Lung (tissue), 17 donors: ENCODE measurements at places on chromosomes 3 and 15. TPM values are rescaled to one million over a fixed set of nuclear protein-coding genes. Genes with fewer than 3 reads are reported as not detected.
A peak's percentile ranks its signal among the peaks of the same experiment; 100 is the strongest.

DNA sequence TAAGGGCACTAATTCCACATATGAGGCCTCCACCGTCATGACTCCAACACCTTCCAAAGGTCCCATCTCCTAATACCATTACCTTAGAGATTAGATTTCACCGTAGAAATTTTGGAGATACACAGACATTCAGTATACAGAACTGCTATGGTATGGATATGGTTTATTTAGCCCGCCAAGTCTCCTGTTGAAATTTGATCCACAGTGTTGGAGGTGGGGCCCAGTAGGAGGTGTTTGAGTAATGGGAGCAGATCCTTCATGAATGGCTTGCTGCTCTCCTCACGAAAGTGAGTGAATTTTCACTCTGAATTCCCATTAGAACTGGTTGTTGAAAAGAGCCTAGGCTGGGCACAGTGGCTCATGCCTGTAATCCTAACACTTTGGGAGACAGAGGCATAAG is 7.4 kb downstream of the MKRN3 start:
- H3K27me3 ChIP-seq, result no peaks in the 10 kb centered on the region
- no peak overlapping the region for H3K27ac ChIP-seq
- no peak for DNase-seq
- no peaks in the 10 kb centered on the region for H3K36me3 ChIP-seq
- H3K4me3 ChIP-seq, result no peak overlapping the region
- no peaks in the 10 kb centered on the region for H3K4me1 ChIP-seq

GRCh38 chr3:13548696-13549622 is at the start of gene FBLN2:
Gene FBLN2, plus strand, starts transcription at chr3:13549125. Its CDS starts 21,231 bp downstream, at chr3:13570356.
- peak; percentile 67 for DNase-seq
- no peak within 1 kb of the TSS for H3K4me3 ChIP-seq
- no peaks in the 10 kb centered on the region for H3K27me3 ChIP-seq
- H3K4me1 ChIP-seq, result no peaks in the 10 kb centered on the region
- no peak within 1 kb of the TSS for H3K27ac ChIP-seq

DNA sequence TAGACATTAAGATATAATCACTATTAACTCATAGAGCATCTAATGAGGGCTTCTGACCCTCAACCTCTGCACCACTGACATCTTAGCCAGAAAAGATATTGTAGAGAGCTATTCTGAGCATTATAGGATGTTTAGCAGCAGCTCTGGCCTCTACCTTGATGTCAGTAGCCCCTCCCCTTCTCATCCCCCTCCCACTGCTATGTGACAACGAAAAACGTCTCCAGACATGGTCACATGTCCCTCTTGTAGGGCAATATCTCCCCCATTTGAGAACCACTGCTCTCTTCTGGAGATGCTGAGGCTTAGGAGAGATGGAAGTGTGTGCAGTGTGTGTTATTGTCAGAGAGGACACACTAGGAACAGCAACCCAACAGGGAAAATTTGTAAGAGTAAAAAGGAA is 242.3 kb downstream of the FEZF2 start:
- H3K4me1 ChIP-seq, result peaks cover 7% of the 10 kb centered on the region
- H3K36me3 ChIP-seq, result no peaks in the 10 kb centered on the region
- H3K4me3 ChIP-seq, result no peak overlapping the region
- no peak for DNase-seq

The ROPN1 gene
- not detected for polyA plus RNA-seq

The SCN11A gene
- 0.04 TPM for polyA plus RNA-seq

The GOLGA8S gene
- polyA plus RNA-seq, result 0.05 TPM

GRCh38 chr3:112333381-112334317 is 693 bp downstream of the CD200 start:
- peak overlapping the region; percentile 38 for H3K4me3 ChIP-seq
- DNase-seq, result peak; percentile 73
- H3K4me1 ChIP-seq, result peaks cover 9% of the 10 kb centered on the region
- no peaks in the 10 kb centered on the region for H3K36me3 ChIP-seq

DNA sequence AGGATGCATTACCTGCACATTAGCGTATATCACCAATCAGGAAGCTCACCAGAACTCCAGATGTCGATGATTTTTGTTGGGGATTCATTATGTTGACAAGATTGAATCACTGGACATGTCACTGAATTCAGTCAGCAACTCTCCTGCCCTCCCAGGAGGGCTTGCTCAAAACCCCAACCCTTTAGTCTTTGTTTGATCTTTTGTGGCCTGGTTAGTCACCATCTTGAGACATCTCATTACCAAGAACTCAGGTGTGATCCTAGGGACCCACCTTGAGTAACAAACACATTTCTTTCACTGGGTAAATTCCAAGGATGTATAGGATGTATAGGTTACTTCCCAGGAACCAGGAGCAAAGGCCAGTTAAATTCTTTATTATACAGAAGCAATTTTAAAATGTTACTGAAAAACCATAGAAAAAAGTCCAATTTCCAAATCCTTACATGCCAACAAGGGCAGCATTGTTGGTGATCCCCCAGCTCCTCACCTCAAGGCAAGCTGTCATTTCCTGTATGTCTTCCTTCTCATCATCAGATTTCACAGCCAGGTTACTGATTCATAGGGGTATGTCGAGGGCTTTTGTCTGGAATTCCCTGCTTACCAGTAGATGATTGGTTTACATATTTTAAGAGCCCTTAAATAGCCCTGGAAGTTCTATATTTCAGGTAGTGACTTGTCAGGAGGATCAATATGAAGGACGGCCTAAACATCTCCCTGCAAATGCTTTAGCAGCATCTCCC is 11.7 kb downstream of the SNRPN start:
- no peaks in the 10 kb centered on the region for H3K27me3 ChIP-seq
- peaks cover 6% of the 10 kb centered on the region for H3K36me3 ChIP-seq
- H3K4me3 ChIP-seq, result no peak overlapping the region

The MEIS2 gene
- polyA plus RNA-seq, result 5.6 TPM

GRCh38 chr3:193673845-193674244 is 80.8 kb downstream of the OPA1 start:
- no peaks in the 10 kb centered on the region for H3K27me3 ChIP-seq
- peak; percentile 66 for DNase-seq
- peaks cover 6% of the 10 kb centered on the region for H3K36me3 ChIP-seq
- H3K27ac ChIP-seq, result no peak overlapping the region
- H3K4me1 ChIP-seq, result no peaks in the 10 kb centered on the region
- no peak overlapping the region for H3K4me3 ChIP-seq

GRCh38 chr15:50977162-50977561 is 68.7 kb downstream of the AP4E1 start:
- H3K36me3 ChIP-seq, result peaks cover 8% of the 10 kb centered on the region
- DNase-seq, result peak; percentile 15
- H3K4me3 ChIP-seq, result no peak overlapping the region
- no peaks in the 10 kb centered on the region for H3K27me3 ChIP-seq
- H3K4me1 ChIP-seq, result no peaks in the 10 kb centered on the region
- H3K27ac ChIP-seq, result no peak overlapping the region

DNA sequence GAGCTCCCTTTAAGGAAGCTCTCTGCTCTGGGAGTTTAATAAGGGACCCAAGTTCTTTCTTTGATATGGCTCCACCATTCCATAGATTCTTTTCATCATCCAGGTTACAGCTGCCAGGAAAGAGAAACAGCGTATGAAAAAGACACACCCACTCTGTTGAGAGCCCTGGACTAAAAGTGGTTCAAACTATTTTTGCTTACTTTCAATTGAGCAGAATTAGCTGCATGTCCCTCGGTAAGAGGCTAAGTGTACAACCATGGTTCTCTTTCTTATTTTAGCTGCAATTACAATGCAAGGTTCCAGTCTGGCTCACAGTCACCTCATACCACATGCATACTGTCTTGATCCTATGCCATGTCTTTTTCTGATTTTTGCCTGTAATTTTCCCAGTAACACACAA is 1288.3 kb downstream of the NSUN3 start:
- no peaks in the 10 kb centered on the region for H3K36me3 ChIP-seq
- H3K4me3 ChIP-seq, result no peak overlapping the region
- H3K27ac ChIP-seq, result no peak overlapping the region
- DNase-seq, result peak; percentile 6

GRCh38 chr15:25339431-25339830 is 99.4 kb downstream of the UBE3A start:
- H3K4me3 ChIP-seq, result no peak overlapping the region
- H3K36me3 ChIP-seq, result peaks cover 13% of the 10 kb centered on the region
- no peaks in the 10 kb centered on the region for H3K27me3 ChIP-seq
- DNase-seq, result no peak
- no peaks in the 10 kb centered on the region for H3K4me1 ChIP-seq
- no peak overlapping the region for H3K27ac ChIP-seq

The ADCY5 gene
- polyA plus RNA-seq, result 1.7 TPM

GRCh38 chr3:82080261-82080660 is 318.8 kb upstream of the GBE1 start:
- H3K27ac ChIP-seq, result no peak overlapping the region
- no peaks in the 10 kb centered on the region for H3K4me1 ChIP-seq
- H3K36me3 ChIP-seq, result no peaks in the 10 kb centered on the region
- H3K27me3 ChIP-seq, result no peaks in the 10 kb centered on the region

- H3K4me3 ChIP-seq, result no peak overlapping the region
- no peak overlapping the region for H3K27ac ChIP-seq
- DNase-seq, result no peak
- no peaks in the 10 kb centered on the region for H3K4me1 ChIP-seq
- no peaks in the 10 kb centered on the region for H3K36me3 ChIP-seq
Observed at GRCh38 chr3:59845386-59845785, 795.6 kb upstream of the CFAP20DC start.

- H3K27ac ChIP-seq, result peak overlapping the region; percentile 8
- H3K36me3 ChIP-seq, result no peaks in the 10 kb centered on the region
- H3K4me3 ChIP-seq, result no peak overlapping the region
- no peaks in the 10 kb centered on the region for H3K27me3 ChIP-seq
- H3K4me1 ChIP-seq, result no peaks in the 10 kb centered on the region
Observed at GRCh38 chr3:183527428-183528379, 27.8 kb downstream of the KLHL6 start.

The IL5RA gene
- polyA plus RNA-seq, result 1.1 TPM

GRCh38 chr3:96000966-96001365 is 813.4 kb upstream of the EPHA6 start:
- H3K27ac ChIP-seq, result no peak overlapping the region
- no peaks in the 10 kb centered on the region for H3K36me3 ChIP-seq
- peak; percentile 50 for DNase-seq
- no peaks in the 10 kb centered on the region for H3K4me1 ChIP-seq

- H3K27me3 ChIP-seq, result no peaks in the 10 kb centered on the region
- H3K36me3 ChIP-seq, result no peaks in the 10 kb centered on the region
- no peak overlapping the region for H3K27ac ChIP-seq
- DNase-seq, result no peak
- H3K4me3 ChIP-seq, result no peak overlapping the region
Observed at GRCh38 chr3:132657869-132658747, 1.5 kb downstream of the ACAD11 start.

DNA sequence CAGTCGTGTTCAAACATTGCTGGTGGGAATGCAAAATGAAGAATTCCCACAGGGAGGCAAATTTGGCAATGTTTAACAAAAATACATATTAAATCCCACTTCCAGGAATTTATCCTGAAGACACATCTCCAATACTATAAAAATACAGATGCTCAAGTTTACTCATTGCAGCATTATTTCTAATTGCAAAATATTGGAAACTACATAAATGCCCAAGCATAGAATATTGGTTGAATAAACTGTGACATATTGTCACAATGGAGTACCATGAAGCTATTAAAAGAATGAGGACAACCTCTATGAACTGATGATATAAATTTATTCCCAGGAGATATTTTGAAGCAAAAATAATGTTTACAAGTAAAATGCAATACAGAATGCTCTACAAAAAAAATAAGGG is 49.7 kb upstream of the UBE2E2 start:
- H3K27me3 ChIP-seq, result no peaks in the 10 kb centered on the region
- no peak overlapping the region for H3K27ac ChIP-seq
- no peak overlapping the region for H3K4me3 ChIP-seq
- no peaks in the 10 kb centered on the region for H3K36me3 ChIP-seq
- DNase-seq, result no peak

DNA sequence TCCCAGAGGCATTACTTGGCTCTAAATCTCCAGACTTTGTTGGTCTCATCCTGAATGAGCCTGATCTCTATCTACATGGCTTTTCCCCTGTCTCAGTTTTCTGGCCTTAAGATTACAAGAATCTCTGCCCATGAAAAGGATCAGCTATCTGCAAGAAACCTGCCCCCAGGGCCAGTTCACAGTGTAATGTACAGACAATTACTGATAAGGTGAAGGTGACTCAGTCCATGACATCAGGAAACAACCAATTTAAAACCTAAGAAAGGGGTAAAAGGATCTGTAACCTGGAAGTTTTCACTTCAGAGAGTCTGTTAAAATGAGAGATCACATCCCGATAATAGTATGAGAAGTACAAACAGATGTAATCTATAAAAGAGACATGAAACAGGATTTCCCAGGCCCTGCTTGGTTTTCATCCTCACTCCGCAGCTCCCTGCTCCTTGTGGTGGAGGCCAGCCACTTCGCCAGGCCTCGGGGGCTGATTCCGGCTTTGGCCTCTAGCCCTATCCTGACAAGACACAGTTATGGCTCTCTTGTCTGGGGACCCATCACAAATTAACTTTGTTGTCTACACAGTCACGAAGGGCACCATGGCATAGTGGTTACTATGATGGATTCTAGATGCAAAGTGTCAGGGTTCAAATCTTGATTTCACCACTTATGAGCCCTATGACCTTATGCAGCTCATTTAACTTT is 136.9 kb downstream of the THSD4 start:
- no peak overlapping the region for H3K4me3 ChIP-seq
- peaks cover 3% of the 10 kb centered on the region for H3K36me3 ChIP-seq
- H3K27me3 ChIP-seq, result no peaks in the 10 kb centered on the region
- peaks cover 28% of the 10 kb centered on the region for H3K4me1 ChIP-seq

The ACAP2 gene
- 11.2 TPM for polyA plus RNA-seq

DNA sequence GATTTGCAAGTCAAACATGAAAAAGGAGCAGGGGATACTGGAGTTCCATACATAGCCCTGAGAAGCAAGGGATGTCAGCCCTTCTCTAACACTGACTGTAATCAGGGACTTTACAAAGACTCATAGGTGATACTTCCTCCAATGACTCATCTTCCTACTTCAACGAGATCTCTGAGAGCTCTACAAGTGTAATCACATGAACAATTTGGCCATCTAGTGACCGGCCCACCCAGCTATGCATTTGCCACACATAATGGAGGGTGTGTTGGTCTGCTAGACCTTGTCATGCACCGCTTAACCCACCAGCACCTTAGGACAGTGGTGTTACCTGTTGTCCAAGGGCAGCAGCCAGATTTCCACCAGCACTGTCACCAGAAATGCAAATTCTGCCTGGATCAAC is 75.3 kb downstream of the NCEH1 start:
- peaks cover 6% of the 10 kb centered on the region for H3K36me3 ChIP-seq
- no peak overlapping the region for H3K27ac ChIP-seq
- H3K27me3 ChIP-seq, result no peaks in the 10 kb centered on the region
- no peaks in the 10 kb centered on the region for H3K4me1 ChIP-seq
- H3K4me3 ChIP-seq, result no peak overlapping the region

DNA sequence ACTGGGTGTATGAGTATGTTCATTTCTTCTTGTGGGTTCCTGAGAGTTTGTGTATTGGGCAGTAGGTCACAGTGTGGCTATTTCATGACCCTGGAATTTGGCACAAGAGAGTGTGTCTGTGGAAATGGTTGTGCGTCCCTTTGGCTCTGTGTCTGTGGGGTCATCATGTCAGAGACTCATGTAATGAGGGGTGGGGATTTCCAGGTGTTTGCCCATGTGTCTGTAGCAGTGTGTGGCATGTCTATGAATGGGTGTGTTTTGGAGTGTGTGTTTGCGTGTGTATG is 1.3 kb upstream of the GATA2 start:
- H3K4me3 ChIP-seq, result no peak overlapping the region
- peaks cover 77% of the 10 kb centered on the region for H3K27me3 ChIP-seq
- DNase-seq, result no peak
- H3K36me3 ChIP-seq, result no peaks in the 10 kb centered on the region
- H3K27ac ChIP-seq, result no peak overlapping the region

- H3K4me1 ChIP-seq, result peaks cover 22% of the 10 kb centered on the region
- H3K4me3 ChIP-seq, result no peak overlapping the region
- peaks cover 4% of the 10 kb centered on the region for H3K36me3 ChIP-seq
- H3K27me3 ChIP-seq, result no peaks in the 10 kb centered on the region
- no peak for DNase-seq
Observed at GRCh38 chr15:96123028-96123400, 207.5 kb upstream of the NR2F2 start.

The PDCD7 gene
- 11.2 TPM for polyA plus RNA-seq
